ENCODE measurements at places on chromosomes 5 and 9.

DNA sequence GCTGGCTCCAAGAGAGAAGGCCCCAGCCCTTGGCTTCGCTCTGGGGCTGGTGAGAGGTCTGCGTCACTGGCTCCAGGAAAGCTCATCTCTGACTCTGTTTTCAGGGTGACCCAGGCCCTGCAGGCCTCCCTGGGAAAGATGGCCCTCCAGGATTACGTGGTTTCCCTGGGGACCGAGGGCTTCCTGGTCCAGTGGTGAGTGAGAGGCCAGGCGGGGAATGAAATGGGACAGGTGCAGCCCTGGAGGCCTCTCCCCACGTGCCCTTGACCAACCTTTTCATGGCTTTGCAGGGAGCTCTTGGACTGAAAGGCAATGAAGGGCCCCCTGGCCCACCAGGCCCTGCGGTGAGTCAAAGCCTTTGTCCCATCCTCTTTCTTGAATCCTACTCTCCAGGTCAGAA is 75.7 kb upstream of the FCN2 start:
- DNase-seq = no peak

GRCh38 chr9:105954517-105954916 is 260.2 kb downstream of the TMEM38B start:
- no peak for DNase-seq

DNA sequence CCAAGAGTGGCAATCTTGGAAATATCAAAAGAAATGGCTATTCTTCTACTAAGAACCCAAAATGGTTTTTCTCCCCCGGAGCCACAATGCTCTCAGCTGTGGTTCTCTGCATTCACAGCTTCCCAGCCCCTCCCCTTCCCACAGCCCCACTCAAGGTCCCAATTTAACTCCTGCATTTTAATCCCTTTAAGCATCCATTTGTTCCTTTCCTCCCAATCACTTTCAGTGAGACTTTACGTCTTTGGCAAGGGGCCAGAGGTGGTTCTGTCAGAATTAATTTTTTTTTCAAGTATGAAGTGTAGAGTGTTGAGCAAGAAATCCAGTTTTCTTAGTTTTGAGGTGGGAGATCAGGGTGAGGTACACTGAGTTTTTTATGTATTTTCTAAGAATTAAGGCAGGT is 256.9 kb downstream of the GLIS3 start:
- DNase-seq = no peak

DNA sequence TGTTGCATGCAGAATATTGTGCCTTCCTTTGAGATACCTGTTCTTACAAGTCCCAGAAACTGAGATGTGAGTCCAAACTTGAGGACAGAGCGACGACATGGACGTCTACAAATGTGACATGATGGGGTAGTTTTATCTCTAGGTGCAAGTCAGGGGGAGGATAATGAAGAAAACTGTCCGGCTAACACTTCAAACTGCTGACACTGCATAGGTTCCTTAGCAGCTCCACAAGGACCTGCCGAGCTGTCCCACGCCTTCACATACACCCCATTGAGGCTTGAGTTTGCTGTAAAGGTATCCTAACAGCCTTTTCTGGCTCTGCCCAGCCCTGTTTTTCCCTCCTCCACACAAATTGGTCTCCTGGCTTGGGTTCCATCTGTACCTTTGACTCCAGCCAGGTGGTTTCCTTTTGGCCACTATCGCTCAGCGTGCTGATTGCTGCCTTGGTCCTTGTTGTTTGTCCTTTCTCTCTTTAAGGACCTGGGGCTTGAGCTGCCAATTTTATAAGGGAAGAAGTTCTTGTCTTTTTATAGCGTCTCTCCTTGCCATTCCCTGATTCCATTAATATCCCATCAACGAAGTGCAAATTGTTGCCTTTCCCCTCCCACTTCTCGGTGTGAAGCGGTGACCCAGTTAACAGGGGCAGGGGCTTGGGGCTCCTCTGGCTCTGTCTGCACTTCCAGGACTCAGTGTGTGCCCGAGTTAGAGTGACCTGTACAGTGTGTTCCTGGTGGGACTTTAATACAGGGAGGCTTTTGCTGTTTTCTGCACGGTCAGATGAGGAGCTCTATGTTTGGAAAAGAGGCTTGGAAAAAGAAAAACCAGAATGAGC is 100.3 kb downstream of the PCSK1 start:
- no peak for DNase-seq

DNA sequence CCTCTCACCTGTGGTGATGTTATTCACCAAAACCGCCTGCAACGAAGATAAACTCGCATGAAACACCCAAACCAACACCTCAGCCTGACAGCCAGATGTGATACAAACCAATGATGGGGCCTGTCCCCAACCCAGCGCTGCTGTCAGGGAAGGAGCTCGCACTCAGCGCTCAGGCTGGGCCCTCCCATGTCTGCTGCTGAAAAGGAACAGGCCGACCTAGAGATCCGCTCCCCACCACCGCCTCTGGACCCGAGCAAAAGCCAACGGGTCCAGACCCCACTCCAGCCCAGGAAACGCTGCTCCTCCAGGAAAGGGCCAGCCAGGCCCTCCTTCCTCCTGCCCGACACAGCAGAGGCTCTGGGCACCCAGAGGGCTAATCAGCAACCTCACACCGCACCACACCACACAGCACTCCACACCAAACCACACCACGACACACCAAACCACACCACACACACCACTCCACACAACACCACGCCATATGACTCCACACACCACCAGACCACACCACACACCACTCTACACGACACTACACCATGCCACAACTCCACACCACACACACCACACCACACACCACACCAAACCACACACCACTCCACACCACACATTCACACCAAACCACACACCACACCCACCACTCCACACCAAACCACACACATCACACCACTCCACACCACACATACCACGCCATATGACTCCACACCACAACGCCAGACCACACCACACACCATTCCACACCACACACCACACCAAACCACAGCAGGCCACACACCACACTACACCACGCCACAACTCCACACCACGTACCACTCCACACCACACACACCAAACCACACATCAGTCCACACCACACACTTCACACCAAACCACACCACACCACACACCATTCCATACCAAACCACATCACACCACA is 46.5 kb downstream of the GOLM1 start:
- DNase-seq = no peak

- DNase-seq = peak; percentile 73
Measured at GRCh38 chr5:102283102-102283797, 12.8 kb downstream of the SLCO4C1 start.

DNA sequence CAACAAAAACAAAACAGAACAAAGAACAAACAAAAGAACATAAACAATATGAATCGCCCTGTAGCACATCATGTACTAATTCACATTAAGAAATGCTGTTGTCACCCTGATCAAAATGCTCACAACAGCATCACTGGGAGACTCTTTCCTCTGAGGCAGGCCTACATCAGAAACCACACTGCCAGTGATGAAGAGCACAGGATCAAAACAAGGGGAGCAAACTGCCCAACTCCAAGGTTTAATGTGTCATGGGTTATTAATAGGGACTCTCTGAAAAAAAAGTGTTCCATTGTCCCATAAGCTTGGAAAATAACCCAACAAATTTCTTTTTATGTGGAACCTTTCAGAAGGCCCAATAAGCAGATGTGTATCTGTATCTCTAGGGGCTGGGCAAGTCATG is 74.2 kb downstream of the PTPN3 start:
- no peak for DNase-seq

- DNase-seq = no peak
Measured at GRCh38 chr5:112087222-112087621, 330.2 kb upstream of the NREP start.

- DNase-seq = no peak
Measured at GRCh38 chr9:18461496-18461895, 12.5 kb upstream of the ADAMTSL1 start.

DNA sequence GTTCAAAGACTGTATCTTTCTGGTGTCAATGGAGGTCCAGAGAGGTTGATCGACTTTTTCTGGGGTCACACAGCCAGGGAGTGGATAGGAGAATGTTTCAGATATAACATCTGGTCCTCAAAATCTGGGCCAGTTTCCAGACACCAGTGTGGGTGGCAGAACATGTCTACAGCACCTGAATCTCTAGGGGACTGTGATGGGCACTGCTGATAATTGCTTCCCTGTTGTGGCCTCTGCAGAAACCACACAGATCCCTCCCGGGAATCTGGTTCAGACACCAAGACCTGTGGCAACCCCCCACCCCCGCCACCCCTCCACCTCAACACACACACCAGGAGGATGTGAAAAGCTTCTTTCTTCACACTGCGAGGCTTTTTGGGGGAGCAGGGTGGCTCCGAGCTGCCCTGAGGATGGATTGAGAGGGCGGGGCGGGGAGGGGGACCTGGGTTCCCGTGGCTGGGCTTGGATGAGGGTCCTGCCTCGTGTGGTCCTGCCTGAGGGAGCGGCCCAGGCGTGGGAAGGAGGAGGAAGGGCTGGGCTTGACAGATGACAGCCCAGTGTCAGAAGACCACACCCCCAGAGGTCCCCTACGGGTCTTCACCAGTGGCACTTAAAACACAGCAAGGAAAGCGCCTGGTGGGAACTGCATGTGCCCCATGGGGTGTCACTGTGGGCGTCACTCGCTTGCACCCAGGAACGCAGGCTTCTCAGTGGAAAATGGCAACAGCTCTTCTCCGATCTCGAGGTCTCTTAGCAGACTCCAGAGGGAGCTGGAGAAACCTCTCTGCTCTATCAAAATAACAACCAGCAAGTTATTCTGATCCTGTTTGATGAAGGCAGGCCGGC is 55.2 kb downstream of the TRIP13 start:
- no peak for DNase-seq

DNA sequence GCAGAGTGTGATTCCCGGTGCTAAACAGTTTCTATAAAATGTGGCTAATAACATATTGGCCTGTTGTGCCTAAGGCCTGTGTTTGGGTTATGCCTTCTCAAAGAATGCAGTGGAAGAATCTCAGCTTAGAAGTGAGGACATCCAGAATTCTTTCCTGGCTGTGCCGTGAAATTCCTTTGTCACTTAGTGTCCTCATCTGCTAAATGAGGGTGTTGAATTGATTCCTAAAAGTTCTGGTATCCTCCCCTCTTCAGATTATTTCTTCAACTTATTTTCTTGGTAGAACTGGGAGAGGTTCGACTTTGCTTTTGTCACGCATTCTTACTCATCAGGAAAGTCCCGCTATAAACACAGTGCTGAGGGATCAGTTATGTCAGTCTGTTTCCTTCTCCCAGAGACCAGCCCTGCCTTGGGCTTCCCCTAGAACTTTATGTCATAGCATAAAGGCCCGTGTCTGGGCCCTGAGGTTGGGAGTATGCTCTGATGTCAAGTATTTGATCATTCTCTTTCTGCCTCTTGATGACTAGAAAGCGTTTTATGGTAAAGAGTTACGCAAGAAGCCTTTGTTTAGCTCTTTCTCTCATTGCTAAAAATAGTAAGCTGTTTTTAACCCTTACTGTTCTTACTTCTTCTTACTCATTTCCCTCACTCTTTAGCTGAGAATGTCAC is 29.5 kb downstream of the MTAP start:
- no peak for DNase-seq

GRCh38 chr5:126359884-126360283 is 63.3 kb upstream of the GRAMD2B start:
- DNase-seq = no peak

- DNase-seq = no peak
Measured at GRCh38 chr9:128696923-128697707, 5.2 kb upstream of the PKN3 start.

- DNase-seq = no peak
Measured at GRCh38 chr9:89991204-89991790, 386.5 kb downstream of the GADD45G start.

DNA sequence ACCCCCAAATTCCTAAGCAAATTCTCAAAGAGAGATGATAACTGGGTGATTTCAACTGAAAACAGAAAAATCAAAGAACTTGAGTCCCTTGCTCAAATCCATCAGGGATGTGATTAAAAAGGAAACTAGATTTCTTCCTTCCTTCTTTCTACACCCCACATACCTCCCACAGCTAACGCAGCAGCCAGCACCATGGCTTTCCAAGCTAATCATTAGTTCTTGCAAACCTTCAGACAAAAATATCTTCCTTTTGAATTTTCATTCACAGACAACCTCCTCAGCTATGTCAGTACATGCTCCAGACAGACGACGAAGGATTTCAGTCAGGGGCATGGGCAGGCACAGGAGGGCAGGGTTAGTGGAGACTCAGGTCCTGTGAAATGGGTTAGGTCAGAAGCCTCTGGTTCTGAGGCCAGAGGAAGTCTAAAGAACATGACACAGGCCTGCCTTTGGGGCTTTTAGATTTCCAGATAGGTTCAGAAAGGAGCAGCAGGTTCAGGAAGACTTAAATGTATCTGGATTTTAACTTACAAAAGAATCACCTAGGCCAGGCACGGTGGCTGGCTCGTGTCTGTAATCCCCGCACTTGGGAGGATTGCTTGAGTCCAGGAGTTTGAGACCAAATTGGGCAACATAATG is 173.7 kb upstream of the NFIB start:
- no peak for DNase-seq

DNA sequence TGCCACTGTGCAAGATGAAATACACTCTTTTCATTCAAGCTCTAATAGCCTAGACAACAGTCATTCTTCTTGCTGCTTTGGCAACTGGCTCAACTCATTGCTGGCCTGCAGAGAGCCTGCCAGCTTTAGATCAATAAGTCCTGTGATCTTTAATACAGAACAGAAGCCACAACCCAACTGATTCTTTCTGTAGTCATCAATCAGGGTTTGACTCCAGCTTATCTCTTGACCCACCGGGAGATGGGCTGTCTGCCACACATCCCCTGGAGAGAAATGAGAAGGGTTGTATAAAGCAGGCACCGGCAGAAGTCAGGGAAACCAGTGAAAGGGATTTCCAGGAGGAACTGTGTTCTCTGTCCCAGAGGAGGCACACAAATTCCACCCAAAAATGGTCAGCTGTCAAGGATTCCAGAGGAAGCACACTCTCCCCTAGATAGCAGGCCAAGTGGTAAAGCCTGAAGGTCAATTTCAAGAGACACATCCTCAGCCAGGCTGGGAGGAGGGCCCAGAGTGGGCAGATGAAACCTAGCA is 24.5 kb downstream of the LHFPL2 start:
- DNase-seq = no peak

DNA sequence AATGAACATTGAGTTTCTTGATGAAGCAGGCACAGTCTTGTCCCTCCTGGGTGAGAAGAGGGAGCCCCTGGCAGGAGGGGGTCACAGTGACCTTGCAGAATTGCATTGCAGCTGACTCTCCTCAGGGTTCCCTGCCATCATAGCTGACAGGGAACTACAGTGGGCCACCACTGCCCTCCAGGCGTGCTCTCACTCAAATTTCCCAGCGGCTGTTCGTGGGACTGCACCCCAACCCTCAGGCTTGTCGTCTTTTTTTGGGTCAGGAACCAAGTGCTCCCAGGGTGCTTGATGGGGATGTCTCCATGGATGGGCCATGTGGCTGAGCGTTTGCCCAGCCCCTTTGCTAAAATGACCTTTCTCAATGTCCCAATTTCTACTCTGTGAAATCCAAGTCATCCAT is 215.8 kb downstream of the MELK start:
- no peak for DNase-seq

DNA sequence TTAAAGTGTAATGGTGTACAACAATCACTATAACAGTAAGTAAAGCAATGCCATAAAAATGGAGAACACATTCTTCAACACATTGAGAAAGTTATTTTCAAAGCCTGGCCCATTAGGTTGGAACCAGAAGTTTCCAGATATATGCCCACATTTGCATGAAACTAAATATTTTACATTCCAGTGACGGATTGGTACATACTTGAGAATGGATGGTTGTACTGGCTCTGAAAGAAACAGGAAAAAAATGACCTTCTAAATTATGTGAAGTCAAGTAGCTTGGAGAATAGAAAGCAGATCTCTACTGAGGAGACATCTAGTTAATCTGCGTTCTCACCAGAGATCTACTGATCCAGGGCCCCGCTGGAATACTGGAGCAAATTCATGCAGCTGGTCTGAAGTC is 1037.0 kb downstream of the NR2F1-AS1 start:
- DNase-seq = no peak

GRCh38 chr5:76154009-76154690 is 71.0 kb downstream of the SV2C start:
- no peak for DNase-seq
